ENCODE measurements at places on chromosomes 5 and 9.

GRCh38 chr9:752201-752600 is 89.3 kb upstream of the DMRT1 start:
- DNase-seq = no peak

GRCh38 chr9:80646211-80646610 is 1043.1 kb downstream of the TLE1 start:
- DNase-seq = no peak

- DNase-seq = no peak
These were observed 103.1 kb downstream of the SERINC5 start for GRCh38 chr5:80152778-80153177.

DNA sequence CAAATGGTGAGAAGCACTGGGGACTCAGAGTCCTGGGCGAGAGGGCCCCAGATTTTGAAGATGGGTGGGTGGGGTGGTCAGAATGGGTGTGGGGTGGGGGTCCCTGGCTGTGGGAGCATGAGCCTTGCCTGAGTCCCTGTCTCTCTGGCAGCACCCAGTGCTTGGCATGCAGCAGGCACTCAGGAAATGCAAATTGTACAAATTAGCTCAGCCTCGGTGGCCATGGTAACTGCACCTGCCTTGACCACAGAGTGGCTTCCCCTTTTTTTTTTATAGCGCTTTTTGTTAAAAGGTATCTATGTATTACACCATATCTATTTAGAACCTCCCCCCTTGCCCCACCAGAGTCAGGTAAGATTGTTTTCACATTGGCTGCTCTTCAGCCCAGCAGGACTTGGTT is 19.2 kb upstream of the PITX1 start:
- DNase-seq = no peak

GRCh38 chr5:106374956-106375355 is 1295.8 kb downstream of the EFNA5 start:
- DNase-seq = no peak

- DNase-seq = no peak
These were observed 129.1 kb downstream of the KCNIP1 start for GRCh38 chr5:170632985-170633234.

GRCh38 chr5:125277494-125278154 is 531.2 kb upstream of the ZNF608 start:
- no peak for DNase-seq

GRCh38 chr5:160347448-160347847 is 23.0 kb downstream of the C1QTNF2 start:
- DNase-seq = no peak

- DNase-seq = no peak
These were observed 6.9 kb downstream of the RAB24 start for GRCh38 chr5:177296581-177296980.

DNA sequence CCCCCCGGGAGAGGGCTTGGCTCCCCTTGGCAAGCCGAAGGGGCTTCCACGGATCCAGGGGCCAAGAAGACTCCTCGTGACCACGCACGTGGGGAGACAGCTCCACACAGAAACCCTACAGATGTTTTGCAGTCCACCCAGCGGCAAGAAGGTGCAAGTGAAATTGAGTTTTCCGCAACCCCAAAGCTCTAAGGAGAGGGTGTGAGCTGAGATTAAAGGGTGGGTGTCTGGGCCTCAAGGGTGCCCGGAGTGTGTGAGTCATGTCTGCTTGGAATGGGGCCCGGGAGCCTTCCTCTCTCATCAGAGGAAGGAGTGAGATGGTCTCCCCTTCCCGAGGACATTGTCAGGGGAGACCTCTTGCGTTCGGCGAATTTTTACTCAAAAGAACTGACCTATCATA is 79.1 kb downstream of the OLFM1 start:
- DNase-seq = no peak

GRCh38 chr5:95238560-95239325 is 46.2 kb downstream of the MCTP1 start:
- no peak for DNase-seq

DNA sequence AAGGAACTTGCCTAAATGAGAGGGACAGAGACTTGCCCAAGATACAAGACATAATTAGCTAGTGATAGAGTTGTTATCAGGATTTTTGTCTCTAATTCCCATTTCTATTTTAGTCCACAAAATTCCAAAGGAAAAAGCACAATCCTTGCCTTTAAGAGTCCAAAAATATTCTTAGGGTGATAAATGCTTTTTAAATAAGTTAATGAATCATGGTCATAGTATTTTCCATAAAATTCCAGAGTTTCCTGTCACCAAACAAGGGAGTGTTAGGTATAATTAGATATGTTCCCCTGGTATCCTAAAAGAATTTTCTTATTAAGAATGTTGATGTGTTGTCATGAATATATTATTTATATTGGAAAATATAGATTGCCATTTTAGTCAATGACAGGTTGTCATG is 21.8 kb upstream of the CEP72 start:
- no peak for DNase-seq

DNA sequence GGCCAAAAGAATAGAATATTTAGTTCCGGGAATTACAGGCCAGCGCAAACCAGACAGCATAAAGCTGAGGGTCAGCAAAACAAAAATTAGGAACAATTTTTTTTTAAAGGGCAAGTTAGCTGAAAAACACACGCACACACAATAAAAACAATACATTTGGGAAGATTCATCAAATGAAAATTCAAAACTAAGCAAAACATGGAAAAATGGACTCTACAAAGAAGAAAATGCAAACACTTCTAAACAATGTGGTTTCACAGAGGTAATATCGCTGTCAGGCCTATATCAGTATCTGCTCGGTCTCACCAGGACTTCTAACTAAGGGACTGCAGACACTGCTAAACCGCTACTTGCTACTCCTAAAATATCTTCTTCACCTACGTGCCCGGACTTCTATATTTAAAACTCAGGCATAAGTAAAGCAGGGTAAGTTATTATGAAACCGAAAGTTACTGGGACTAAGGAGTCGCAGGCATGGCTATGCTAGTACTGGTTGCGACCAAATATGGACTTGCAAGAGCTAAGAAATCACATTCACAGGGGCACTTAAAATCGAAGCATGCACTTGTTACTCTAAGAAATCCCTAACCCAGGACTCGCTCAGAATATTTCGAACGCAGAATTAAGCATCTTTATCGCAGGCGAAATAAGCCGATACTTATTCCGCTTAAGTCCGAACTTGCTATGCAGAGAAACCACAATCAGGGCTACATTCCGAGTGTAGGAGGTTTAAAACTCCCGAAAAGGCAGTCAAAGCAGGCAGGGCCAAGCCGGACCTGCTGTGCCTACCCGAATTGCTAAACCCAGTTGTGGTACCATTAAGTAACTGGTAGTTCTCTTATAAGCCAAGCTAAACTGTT is 2.3 kb downstream of the ANXA2R start:
- DNase-seq = no peak

GRCh38 chr5:104909803-104910202 is 1347.2 kb upstream of the NUDT12 start:
- DNase-seq = no peak

- no peak for DNase-seq
These were observed 131.2 kb downstream of the WNK2 start for GRCh38 chr9:93315118-93315517.

DNA sequence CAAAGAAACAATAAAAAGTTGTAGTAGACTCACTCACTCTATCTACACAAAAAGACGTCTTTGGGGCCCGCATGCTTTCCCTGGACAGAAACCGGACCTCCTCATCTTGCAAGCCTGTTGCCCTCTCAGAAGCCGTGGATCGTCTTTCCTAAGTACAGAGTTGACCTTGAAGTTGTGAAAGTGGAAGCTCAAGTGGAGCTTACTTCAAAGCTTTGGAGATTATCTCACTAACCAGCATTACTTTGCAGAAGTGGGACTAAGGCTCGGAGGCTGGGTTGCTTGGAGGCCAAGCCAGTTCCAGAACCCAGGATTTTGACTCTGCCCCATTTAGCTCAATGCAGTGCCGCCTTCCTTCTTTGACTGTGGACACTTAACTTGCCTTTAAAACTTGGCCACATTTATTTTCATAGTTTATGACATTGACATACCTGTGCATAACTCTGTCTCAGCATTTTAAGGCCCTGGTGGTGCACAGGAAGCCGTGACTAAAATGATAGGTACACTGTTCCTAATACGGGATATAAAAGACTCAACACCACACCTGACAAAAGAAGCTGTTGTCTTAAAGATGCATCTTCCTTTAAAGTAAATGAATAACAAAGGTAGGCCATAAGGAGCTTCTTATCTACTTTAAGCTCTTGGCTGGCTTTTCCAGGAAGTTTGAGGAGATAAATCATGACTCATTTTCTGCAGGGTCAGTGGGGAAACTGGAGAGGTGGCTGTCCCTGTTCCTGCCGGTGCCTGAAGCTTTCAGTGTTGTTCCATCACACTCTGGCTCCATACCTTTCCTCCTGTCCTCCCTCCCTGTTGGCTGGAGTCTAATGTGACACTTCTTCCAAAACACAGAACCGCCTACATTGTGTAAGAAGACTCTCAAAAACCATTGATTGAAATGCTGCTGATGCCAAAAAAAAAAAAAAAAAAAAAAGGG is 10.7 kb downstream of the SLC25A25 start:
- no peak for DNase-seq

DNA sequence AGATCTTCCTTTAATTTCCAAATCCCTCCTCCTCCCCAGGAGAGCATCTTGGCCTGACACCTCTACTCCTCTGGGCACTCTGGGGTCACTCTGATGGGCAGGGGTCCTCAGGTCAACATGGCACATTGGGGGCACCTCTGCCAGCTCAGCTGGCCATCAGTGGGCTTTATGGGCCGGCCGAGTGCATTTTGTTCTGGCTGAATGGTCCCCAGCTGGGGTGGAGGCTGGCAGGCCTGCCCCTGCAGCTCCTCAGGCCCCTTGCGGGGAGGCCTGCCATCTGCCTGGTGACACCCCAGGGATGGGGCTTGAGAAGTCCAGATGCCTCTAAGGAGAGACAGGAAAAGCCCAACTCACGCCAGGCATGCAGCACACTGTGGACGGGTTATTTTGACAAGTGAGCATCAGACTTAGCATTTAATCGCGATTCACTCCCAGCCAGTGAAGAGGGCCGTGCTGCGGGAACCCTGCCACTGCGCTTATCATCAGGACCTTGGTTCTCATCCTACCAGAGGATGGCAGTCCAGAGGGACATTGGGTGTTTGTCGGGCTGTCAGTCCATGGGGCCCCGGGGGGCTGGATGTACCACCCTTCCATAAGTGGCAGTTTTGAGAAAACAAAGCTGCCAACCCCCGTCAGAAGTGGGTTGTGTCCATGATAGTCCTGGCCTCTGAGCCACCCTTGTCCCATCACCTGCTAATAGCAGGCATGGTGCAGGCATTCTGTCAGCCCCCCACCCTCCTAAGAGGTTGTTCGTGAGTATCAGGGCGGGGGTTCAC is 21.7 kb downstream of the PHF2 start:
- DNase-seq = no peak

GRCh38 chr9:36905101-36906066 is 128.7 kb downstream of the PAX5 start:
- no peak for DNase-seq

DNA sequence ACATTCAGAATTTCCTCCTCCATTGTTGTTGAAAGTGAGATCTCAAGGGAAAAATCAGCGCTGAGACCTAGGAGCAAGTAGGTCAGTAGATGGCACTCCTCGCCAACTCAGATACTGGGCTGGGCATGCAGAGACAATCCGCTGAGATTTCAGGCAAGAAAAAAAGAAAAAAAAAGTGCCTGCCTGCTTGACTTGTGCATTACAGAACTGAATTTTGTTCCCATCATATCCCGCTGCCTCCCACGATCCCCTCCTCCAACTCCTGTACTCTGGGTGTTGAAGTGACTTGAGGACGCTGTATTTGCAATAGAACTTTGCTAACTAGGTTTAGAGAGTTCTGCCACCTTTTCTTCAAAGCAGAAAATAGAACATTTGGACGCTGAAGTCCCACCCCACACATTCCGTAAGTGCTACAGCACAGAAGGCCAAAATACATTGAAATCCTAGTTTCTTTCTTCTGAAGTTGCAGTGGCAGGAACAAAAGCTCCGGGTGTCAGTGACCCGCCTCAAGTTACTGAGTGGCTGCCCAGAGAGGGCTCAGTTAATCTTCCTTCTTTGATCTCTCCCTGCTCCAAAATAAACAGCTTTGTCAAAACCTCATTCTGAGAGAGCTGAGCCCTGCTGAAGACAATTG is 265.8 kb downstream of the MLLT3 start:
- peak; percentile 48 for DNase-seq

DNA sequence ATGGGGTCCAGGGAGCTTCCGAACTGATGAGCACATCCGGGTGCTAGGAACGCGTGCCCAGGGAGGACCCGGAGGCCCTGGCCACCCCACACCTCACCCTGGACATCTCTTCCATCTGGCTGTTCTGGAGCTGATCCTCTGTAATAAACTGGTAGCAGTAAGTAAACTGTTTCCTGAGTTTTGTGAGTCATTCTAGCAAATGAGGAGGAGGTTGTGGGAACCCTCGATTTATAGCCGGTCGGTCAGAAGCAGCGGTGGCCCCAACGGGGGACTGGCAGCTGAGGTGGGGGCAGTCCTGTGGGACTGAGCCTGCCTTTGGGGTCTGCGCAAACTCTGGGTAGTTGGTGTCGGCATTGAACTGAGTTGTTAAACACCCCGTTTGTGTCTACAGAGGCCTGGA is 15.4 kb upstream of the UBAC1 start:
- no peak for DNase-seq

DNA sequence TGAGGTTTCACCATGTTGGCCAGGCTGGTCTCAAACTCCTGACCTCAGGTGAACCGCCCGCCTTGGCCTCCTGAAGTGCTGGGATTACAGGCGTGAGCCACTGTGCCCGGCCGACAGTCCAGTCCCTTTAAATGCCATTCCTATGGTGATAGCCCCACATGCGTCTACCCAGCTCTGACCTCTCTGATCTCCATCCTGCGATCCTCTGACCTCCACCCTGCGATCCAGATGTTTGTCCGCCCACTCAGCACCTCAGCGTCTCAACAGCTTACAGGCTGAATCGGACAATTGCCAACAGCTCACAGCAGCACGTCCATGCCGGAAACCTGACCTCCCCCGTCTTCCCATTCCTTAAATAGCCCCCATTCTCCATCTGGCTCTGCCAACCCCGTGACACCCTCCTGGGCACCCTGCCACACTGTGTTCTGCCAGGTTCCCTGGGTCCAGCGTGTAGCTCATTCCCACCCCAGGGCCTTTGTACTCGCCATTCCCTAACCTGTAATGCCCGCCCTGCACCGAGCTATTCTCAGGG is 44.0 kb upstream of the RNU6ATAC start:
- DNase-seq = no peak

GRCh38 chr9:80020530-80020929 is 448.8 kb downstream of the TLE4 start:
- no peak for DNase-seq

DNA sequence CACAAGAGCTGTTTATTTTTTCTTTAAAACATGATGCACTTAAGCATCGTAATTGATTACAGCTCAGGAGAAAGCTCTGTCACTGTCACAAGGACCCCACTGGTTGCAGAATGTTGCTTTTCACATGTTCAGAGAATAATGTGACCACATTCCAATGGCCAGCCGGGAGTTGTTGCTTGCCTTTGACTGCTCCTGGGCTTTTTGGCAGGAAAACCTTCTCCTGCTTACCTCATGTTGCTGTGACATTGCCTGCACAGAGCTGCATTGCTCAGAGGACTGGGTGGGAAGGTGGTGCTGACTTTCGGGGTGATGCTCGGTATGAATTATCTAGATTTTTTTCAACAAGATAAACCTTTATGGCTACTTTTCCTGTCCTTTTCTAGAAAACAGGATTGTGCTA is 88.2 kb downstream of the PALM2AKAP2 start:
- DNase-seq = no peak

Data from caudate nucleus (tissue), 63 donors.